ENCODE measurements at places on chromosomes 12 and 14.

DNA sequence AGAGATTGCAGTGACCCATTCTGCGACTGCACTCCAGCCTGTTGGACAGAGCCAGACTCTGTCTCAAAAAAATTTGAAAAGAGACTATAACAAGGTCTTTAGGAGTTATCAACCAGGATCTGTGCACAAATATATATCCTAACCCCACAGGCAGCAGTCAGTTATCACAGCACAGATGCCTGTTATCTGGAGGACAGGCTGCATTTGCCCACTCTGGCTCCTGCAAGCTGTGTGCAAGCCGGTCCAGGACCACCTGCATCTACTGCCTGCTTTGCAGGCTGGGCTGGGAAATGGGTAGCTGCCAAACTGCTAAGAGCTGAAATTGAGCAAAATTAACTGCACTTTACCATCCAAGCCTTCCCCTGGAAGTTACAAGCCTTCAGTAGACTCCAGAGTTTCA lies 21.4 kb upstream of the RCOR1 start:
- no peak for DNase-seq

- DNase-seq: no peak
Measured at GRCh38 chr12:34526946-34527345, 504.6 kb downstream of the ALG10 start.

DNA sequence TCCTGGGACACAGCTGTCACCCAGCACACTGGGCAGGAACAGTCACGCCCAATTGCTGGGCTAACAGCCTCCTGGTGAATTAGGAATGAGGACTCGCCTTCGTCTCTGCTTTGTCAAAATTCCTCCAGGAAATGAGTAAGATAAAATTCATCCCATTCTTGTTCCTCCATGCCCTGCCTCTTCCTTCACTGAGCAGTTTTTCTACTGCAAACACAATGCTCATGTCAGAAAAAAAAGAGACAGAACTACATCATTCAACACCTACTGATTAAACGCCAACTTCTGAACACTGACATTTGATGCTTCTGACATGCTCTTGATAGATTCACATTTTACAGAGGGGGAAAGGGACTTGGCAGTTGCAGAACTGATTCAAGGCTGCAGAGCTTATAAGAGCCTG lies 37.5 kb upstream of the DTX1 start:
- no peak for DNase-seq

DNA sequence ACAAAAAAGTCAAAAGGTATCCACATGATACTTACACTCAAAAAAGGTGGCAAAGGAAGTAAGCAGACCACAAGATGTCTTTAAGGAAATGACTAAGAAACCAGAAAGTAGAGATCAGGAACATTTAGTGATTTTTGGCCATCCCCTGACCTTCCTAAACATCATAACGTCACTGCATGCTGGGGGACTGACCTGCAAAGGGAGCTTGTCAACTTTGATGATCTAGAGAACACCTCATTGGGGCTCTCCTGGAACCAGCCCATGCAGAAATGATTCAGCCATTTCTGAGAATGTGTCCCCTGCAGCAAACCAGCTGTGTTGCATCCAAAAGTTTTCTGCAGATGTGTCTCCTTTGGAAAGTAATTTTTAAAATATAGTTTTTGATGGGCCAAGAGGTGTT lies 152.2 kb upstream of the RASSF8 start:
- DNase-seq: no peak

- DNase-seq: no peak
Measured at GRCh38 chr12:29051221-29051620, 97.9 kb upstream of the FAR2 start.

DNA sequence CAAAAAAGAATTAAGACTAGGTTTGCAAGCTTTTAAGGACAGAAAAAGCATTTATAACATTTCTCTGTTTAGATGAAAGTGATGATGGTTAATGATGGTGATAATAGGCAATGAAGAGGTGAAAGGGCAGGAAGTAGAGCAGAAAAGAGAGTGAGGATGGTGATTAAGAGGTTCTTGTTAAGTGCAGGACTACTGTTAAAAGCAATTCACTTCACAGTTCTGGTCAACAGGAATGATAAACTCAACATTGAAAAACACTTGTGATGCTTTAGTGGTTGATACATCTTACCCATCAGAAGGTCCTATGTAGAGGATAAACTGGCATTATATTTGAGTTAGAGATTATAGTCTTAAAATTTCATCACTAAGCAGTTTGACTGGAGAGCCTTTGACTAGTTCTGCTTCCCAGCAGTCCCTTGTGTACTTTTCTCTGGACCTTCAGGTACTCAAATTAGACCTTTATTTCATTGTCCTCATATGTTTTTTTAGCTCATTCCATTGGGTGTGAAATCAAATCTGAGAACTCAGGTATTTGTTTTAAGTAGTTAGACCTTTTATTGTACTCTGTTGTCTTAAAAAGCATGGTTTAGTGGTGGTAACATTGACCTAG lies 10.9 kb downstream of the RAP1B start:
- DNase-seq: no peak

GRCh38 chr12:7354529-7354928 lies 50.7 kb downstream of the ACSM4 start:
- DNase-seq: no peak

DNA sequence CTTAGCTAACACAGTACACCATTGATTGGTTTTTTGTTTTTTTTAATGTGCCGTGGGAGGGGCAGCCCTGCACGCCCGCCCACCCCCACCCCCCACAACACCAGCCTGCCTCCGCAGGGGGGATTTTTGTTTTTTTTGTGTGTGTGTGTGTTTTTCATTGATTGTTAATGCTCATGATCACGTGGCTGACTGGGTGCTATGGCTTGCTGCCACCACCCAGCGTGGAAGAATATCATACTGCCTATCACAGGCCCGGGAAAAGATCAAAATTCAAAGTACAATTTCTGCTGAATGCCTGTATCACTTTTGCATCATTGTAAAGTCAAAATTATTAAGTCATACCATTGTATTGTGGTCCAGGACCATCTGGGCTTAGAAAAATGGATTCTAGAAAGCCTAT lies 8.3 kb downstream of the RESF1 start:
- no peak for DNase-seq

GRCh38 chr12:107917912-107918800 lies 143.7 kb downstream of the ASCL4 start:
- no peak for DNase-seq

DNA sequence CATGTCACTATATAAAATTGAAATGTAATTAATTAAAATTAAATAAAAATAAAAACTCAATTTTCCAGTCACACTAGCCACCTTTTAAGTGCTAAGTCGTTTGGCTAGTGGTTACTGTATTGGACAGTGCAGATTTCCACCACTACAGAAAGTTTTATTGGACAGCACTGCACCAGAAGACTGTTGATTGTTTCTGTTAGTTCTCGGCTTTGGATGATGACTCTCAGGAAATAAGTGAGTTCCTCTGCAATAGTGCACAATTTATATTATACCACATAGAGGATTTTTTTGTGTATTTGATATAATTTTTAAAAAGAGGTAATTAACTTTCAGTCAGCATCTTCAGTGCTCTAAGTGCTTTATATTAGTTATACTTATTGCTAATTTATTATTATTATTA lies 52.7 kb downstream of the FAR2 start:
- DNase-seq: no peak

GRCh38 chr12:68203460-68203875 lies 22.1 kb downstream of the IL26 start:
- no peak for DNase-seq

DNA sequence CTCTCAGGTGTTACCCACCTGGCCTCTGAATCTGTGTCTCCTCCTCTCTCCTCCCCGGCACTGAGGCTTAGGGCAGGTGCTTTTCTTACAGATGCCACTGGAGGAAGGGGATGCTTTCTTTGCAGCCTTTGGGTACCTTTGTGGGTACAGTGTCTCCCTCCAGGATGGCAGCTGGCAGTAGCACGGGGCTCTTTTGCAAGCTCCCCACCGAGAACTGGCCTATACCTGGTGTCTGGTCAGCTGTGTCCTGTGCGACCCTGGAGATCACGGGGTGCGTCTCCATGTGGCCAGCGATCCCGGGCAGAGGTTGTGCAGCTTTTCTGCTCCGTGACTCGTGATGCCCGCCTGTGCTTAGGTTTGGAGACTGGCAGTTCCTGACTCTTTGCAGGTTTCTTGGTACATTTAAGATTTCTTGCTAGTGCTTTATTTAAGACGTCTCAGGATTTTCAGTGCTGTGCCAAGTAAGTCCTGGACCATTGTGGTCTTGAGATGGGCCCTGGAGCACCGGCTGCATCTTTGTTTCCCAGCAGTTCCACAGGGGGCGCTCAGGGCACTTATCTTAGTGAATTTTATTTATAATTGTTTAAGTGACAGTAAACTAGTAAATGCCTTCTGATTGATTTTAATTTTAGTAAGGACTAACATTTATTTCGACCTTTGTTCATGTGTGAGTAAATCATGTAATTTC lies 68.9 kb downstream of the DDX51 start:
- DNase-seq: no peak

DNA sequence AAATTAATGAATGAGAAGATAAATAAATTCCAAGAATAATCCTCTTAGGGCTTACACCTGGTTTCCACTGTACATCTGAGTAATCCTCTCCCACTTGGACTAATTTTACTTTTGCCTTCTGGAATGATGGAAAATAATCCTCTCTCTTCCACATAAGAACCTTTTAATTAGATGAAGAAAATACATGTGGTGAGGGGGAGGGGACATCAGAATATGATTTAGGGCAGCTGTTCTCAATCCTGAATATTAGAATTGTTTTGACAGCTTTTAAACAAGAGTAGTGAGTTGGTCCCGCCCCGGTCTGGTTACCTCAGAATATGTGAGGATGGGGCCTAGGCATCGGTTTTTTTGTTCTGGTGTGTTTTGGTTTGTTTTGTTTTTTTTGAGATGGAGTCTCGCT lies 51.5 kb downstream of the HECTD4 start:
- DNase-seq: no peak

- no peak for DNase-seq
Measured at GRCh38 chr12:31298515-31298910, 27.4 kb downstream of the SINHCAF start.

- DNase-seq: no peak
Measured at GRCh38 chr14:99035712-99036610, 236.0 kb downstream of the BCL11B start.

DNA sequence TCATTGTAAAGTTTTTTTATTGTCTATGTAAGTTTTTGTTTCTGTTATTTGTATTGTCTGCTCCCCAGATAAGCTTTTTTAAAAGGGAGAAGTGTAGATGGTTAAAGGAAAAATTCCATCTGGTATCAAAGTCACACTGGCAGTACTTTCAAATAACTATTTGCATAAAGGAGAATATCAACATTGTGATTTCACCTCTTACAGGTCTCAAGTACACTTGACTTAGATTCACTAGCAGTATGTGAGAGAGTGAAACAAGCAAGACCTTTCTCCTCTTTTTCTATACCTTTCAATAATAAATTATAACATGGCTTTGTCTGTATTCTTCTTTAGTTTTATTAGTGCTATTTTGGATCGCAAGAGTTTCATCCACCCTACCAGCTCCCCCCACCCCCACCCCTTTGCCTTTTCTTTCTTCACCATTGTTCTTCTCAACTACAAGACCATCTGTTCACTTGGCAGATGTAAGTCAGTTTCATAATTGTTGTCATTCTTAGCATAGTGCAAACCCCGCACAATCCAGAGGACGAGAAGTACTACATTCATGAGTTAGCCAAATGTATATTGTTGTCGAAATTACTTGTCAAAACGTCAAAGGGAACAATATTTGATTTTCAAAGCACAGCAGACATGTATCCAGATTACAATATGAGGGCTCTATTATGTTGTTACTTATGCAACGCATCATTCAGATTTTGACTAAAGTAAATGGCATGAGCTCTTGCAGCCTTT lies 602.7 kb upstream of the FLRT2 start:
- DNase-seq: no peak

- DNase-seq: no peak
Measured at GRCh38 chr14:31605702-31606101, 44.5 kb downstream of the NUBPL start.

- no peak for DNase-seq
Measured at GRCh38 chr12:115762936-115763335, 514.6 kb downstream of the MED13L start.

GRCh38 chr14:81536241-81536771 lies 2.7 kb upstream of the SEL1L start:
- no peak for DNase-seq

GRCh38 chr12:125567581-125567980 lies 502.3 kb downstream of the AACS start:
- no peak for DNase-seq

DNA sequence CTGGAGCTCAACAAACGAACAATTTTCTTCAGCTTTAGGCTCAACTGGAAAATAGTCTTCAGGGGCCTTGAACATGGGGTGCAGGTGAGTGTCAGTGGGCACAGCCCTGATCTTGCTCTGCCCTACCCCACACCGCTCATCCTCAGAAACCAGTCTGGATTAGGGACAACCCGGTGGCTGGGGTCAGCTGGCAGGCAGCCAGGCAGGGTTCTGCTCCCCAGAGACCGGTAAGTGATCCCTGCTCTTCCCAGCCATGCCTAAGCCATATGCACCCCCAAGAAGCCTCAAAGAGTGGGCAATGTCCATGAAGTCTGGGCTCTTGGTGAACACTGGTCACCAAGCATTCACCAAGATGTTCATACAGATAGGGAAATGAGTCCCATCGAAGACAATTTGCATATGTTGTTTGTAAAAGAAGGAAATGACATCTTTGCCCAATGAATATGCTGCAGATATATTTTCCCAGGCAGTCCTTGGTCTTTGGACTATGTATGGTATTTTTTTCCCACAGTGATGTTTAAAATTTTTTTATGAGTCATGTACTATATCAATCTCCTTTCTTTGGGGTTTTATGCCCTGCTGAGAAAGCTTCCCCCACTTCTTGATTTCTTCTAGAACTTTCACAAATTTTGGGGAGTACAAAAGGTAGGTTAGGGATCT lies 63.9 kb upstream of the VASH1 start:
- DNase-seq: no peak

DNA sequence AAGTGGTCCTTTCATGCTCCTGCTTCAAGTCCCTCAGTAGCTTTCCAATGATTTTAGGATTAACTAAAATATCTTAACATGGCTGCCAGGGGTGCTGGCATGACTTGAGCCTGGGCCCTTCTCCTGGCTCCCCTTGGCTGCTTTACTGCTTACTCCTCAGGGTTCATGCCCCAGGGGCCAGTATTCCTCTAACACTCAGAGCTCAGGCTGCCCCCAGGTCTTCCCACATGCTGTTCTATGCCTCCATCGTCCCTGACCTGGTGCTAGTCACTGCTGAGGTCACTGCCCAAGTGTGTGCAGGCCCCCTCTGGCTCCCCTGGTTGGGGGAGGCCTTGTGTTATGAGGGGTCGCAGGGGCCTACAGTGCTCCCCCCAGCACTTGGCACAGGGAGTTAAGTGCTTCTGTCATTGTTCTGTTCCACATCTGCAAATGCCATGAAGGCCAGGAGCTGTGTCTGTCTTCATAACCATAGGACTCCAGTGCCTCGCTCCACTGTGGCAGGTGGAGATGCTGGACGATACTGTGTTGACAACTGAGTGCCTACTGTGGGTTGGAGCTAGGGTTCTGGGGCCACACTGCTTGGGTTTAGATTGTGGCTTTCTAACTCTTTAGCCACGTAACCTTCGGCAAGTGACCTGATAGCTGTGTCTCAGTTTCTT lies 190.6 kb downstream of the CALM1 start:
- no peak for DNase-seq

Measured in activated CD8-positive, alpha-beta memory T cell treated with anti-CD3 and anti-CD28 coated beads for 4 hours (primary cell).